ENCODE measurements at places on chromosomes 12 and 14.

GRCh38 chr12:75917083-75917482 lies 114.5 kb downstream of the PHLDA1 start:
- no peak for DNase-seq

GRCh38 chr12:75943730-75944096 lies 87.9 kb downstream of the PHLDA1 start:
- DNase-seq: peak; percentile 66

GRCh38 chr12:116790066-116790465 lies 52.0 kb downstream of the RNFT2 start:
- no peak for DNase-seq

DNA sequence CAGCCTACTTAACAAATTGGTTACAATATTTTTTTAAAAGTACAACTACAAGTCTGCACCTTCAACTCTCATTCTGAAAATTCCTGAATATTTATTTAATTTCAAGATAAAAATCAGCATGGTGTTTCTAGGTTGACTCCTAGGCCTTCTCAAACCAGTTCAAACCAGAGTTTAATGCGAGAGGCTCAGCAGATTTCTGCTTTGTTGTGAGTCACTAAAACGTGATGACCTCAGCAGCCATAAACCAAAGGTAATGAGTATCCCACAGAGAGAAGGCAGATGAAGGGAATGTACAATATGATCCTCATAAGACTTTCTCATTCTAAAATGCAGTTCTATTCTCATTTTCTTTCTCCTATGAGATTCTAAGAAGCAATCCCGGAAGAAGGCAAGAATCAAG lies 1.5 kb downstream of the PRDM4 start:
- peak; percentile 94 for DNase-seq

DNA sequence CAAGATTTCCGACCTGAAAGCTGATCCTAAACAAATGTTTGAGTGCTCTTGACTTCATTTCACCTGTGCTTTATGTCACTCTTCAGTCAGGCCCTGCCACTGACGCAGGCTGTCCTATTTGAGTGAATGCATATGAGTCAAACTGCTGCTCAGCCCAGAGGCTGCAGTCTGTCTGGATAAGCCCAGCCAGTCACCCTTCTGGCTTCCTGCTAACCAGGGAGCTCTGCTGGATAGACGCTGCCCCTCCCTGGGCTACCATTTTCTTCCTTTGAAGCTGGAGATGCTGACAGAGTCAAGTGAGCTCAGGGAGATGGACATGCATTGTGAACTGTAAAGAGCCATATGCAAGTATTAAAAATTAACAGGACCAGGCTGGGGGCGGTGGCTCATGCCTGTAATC lies 5.1 kb upstream of the TUNAR start:
- DNase-seq: no peak

GRCh38 chr12:6069437-6070093 lies 54.9 kb downstream of the VWF start:
- peak; percentile 97 for DNase-seq
